ENCODE measurements at places on chromosomes 5 and 9. TPM values are rescaled to one million over a fixed set of nuclear protein-coding genes. Genes with fewer than 3 reads are reported as not detected.
A peak's percentile ranks its signal among the peaks of the same experiment; 100 is the strongest.

DNA sequence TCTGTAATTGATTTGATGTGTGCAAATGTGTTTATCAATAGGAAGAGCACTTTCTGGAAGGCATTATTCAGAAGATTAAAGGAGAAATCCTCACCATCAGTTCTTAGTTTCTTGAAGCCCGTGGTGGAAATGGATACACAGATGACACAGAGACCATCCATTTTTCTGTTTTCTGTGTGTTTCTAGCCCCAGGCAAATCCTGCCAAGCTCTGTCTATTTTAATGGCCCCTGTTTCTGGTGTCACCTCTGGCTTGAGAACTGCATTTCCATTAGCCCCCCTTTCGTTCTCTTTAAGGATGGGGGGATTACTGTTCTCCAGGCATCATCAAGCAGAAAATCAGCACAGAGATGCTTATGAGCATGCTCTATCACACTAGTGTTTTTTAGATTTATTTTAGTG is 37.3 kb downstream of the DAPK1 start:
- no peak for DNase-seq

- DNase-seq: no peak
These were observed 138.1 kb upstream of the HMHB1 start for GRCh38 chr5:143673676-143674468.

DNA sequence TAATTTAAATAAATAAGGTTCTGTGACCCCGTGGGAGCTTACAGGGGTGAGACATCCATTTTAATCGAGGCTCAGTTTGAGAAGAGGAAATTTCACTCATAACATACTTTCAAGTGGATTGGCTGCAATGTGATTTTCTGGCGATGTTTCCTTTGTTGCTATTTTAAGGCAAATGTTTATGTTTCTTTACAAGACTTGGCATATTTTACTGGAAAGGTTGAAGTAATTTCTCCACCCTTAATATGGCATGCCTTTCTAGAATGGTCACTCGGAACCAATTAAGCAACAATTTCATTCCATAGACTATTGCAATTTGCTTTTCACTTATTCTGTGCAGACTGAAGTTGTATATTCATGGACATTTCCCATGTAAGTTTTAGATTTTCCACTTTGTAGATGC is 438.0 kb upstream of the WWC1 start:
- no peak for DNase-seq

DNA sequence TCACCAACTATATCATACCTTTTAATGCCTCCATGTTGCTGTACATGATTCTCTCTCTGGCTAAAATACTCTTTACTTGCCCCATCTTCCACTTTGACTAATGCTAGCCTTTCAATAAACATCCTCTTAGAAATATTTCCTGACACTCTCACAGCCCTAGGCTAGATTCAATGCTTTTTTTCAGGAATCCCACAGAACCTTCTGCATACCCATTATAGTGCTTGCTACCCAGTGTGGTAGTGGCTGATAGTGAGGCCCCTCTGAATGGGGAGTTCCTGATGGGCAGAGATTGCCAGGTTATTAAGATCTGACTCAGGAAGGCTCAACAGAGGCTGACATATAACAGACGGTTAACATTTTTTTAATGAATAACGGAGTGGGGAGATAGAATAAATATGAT is 11.6 kb downstream of the SSBP2 start:
- DNase-seq: no peak

DNA sequence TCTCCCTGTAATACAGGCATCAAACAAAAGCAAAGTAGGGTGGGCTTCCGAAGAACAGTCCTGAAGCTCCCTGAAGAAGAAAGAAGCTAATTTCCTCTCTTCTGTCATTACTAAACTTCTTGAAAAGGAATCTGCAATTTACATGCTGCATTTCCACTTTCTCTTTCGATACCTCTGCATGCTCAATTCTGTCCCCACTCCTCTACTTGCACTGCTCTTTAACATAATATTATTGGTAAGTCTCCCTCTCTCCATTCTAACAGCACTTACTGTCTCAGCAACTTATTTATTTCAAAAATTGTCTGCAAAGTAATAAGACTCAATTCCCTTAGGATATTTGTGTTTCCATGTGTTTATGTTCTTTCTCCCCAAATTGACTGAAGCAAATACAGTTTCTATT is 3.9 kb upstream of the PLPP1 start:
- DNase-seq: no peak

GRCh38 chr9:14294659-14295058 is 19.3 kb downstream of the NFIB start:
- DNase-seq: no peak

- no peak for DNase-seq
These were observed 4.2 kb downstream of the SGCD start for GRCh38 chr5:156331181-156331580.

- DNase-seq: no peak
These were observed 620.2 kb upstream of the DMAC1 start for GRCh38 chr9:8419596-8420275.

GRCh38 chr5:57382655-57383054 is 100.0 kb downstream of the ACTBL2 start:
- no peak for DNase-seq

DNA sequence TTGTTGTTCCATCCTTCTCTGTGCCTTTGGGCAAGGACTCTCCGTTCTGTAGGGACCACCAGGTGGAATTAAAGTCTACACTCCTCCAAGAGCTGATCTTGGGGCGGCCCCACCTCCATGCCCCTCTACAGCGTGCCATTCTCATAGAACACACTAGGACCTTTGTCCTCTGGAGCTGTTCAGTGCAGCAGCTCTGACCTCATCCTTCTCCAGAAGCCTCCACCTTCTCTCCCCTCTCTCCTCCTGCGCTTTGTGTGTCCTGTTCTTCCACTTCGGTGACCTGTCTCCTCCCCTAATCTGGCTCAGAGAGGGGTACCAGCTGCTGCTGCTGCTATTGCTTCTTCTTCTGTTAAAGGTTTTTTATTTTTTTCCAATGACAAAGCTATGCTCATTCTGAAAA is 1.8 kb upstream of the MACROH2A1 start:
- DNase-seq: peak; percentile 29

DNA sequence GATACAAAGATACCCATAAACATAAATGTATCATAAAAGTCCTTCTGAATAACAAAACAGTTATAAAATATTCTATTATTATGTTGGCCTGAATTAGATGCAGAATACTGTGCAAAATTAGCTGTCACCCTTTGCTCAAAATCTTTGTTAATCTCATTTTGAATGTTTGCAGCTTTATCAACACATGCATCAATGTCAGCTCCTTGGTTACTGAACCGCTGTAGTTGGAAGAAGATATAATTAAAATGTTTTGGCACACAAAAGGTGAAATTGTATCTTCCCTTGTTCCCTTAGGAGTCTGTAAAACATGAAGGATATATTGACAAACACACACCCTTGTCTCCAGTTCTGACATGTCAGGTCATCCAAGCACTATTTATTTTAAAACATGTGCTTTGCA is 146.3 kb upstream of the POU5F2 start:
- DNase-seq: no peak

GRCh38 chr5:131081913-131082488 is 83.1 kb downstream of the HINT1 start:
- no peak for DNase-seq

- no peak for DNase-seq
These were observed 39.5 kb downstream of the SEMA6A start for GRCh38 chr5:116534964-116535651.

- DNase-seq: no peak
These were observed 28.6 kb downstream of the MARCHF3 start for GRCh38 chr5:127001621-127002296.

DNA sequence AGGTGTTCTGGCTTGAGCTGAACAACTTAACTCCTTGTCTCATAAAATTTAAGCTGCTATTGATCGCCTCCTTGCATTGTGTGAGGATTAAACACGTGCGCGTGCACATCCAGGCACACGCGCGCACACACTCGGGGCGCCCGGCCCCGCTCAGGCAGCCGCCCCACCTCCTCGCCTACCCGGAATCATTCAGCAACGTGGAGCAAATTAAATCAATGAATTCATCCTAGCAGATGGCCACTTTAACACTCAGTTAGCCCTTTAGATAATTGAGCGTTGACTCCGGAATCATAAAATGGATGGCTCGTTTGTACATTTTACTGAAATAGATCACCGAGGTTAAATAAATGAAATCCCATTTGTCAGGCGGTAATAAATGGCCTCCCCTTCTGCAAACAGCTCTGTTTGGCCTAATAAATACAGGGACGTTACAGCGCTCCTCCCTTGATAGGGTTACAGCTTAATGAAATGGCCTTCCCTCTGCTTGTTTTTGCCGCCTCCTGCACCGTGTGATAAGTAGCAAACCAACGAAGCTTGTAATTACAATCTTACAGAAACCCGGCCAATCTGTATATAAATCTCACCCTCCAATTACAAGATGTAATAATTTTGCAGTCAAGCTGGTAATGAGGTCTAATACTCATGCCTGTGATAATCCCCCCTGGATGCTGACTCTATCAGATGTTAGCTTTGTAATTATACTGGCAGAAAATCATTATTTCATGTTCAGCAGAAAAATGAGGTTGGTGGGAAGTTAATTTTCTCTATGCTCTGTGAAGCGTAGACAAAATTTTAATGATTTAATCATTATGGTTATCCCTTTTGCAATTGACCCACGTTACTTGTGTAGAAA is 229.7 kb upstream of the IRX4 start:
- no peak for DNase-seq

DNA sequence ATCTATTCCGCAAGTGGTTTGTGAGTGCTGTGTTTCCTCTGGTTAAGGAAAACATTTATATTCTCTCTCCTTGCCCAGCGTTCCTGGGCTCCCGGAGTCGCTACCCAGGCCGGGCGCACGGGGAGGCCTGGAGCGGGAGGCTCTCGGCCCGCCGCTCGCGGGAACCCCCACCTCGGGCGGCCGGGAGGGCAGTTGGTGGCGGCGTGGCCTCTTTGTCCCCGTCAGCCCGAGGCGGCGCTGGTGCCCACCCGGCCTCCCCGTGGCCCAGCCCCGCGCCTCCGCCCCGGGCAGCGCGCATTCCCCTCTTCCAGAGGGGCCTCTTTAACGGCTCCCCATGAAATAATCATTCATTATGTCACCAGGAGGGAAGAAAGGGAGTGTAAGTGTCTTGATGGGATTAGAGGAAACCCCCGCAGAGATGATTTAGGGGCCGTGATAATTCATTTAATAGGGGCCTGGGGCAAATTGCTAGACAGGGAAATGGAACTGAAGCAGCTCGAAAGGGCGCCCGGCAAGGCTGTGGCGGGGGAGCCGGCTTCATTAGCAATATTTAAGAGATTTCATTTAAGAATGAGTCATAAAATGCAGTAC is 181.9 kb upstream of the TBCA start:
- peak; percentile 62 for DNase-seq

DNA sequence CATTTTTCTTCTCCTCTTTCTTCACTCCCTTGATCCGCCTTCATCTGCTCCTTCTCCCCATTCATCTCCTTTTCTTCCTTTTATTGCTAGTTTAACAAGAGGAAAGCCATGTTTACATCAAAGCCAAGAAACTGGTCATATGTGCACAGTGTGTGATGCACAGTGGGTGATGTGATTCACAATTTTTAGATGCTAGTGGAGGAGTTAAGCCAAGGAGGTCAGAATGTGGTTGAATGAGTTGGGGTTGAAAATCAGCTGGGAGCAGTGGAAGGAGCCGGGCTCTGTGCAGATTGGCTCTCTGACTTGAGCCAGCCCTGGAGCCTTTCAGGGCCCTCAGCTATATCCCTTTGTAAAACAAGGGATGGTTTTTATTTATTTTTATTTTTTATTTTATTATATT is 7.3 kb downstream of the ACER2 start:
- DNase-seq: no peak

DNA sequence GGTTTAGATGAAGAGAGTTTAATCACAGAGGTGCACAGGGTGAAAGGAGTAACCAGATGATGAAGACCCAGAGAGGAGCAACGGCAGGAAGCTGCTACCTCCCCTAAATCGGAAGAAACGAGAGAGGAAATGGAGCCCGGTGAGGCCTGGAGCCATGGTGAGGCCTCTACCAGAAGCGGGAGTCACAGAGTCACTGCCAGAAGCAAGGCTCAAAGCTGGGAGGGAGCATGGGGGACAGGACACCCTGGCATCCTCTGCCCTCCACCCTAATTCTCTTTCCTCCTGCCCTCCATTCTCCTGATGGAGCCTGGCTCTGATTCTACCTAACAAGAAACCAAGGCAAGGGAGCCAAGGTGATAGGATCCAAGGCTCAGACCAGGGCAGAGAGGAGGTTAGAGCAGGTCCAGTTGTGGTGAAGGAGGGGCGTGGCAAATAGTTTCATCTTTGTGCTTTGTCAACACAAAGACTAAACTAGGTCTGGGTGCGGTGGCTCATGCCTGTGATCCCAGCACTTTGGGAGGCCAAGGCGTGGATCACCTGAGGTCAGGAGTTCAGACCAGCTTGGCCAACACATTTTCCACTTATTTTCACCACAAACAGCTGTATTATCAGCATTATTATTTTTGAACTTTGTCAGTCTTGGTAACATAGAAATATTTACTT is 134.4 kb upstream of the RAI14 start:
- no peak for DNase-seq

- peak; percentile 71 for DNase-seq
These were observed 46.3 kb downstream of the FSTL4 start for GRCh38 chr5:133565993-133566392.

GRCh38 chr5:150291388-150292385 is 2.1 kb upstream of the CAMK2A start:
- DNase-seq: no peak

DNA sequence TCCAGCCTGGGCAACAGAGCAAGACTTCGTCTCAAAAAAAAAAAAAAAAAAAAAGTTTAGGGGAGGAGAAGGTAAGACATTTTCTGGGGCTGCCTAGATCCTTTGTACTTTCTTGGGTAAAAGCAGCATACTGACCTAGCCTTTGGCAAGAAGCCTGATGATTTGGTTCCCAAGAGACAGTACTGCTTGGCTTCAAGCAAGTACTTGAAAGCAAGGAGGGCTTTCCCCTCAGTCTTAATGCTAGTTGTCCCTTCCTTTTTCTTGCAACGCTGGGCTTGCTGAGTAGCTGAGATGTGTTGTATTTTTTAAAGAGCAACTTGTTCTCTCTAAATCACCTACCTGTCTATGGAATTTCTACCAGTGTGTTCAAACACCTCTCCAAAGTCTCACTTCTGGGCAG is 76.2 kb downstream of the INSYN2B start:
- DNase-seq: no peak

DNA sequence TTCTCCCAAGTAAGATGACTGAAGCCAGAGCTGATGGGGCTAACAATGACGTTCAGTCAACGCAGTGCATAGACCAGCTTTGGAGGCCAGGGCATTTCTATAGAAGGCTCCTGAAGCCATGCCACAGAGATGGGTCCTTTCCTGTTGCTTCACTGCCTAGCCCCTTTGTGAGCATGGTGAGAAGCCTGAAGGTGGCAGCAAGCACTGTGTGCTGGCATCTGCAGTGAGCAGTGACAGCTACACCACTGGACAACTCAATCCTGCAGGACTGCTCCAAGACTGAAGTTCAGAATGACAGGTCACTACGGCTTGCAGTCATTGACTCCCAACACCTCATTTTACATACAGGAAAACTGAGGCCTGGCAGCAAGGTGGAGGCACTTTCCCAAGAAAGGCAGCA is 229.0 kb downstream of the TSSK1B start:
- no peak for DNase-seq

SVEP1 gene
- 0.18 TPM for polyA plus RNA-seq

CDH9 gene
- 0.26 TPM for polyA plus RNA-seq

CCL27 gene
- polyA plus RNA-seq: not detected

LHFPL2 gene
- 8.8 TPM for polyA plus RNA-seq

WNK2 gene
- 61.7 TPM for polyA plus RNA-seq

FOXD4L3 gene
- not detected for polyA plus RNA-seq

GPX8 gene
- 66.1 TPM for polyA plus RNA-seq

FOXD4L5 gene
- not detected for polyA plus RNA-seq

TAF1L gene
- not detected for polyA plus RNA-seq

CCDC171 gene
- polyA plus RNA-seq: 3.5 TPM

CEP72 gene
- 12.5 TPM for polyA plus RNA-seq

BAAT gene
- 0.08 TPM for polyA plus RNA-seq

SLC4A9 gene
- polyA plus RNA-seq: not detected

DND1 gene
- 8.1 TPM for polyA plus RNA-seq

PKD2L2 gene
- not detected for polyA plus RNA-seq

Measured in GM23338 (cell line).